Stimulated activated CD8-positive, alpha-beta memory T cell treated with anti-CD3 and anti-CD28 coated beads, Interleukin-4, amount 100 ng/mL, for 1 hour (primary cell): ENCODE measurements at places on chromosomes 6 and 20.

- DNase-seq = no peak
Observed at GRCh38 chr6:137800762-137801161, 66.3 kb upstream of the TNFAIP3 start.

GRCh38 chr6:13920552-13920951 lies 4.2 kb upstream of the RNF182 start:
- DNase-seq = no peak

DNA sequence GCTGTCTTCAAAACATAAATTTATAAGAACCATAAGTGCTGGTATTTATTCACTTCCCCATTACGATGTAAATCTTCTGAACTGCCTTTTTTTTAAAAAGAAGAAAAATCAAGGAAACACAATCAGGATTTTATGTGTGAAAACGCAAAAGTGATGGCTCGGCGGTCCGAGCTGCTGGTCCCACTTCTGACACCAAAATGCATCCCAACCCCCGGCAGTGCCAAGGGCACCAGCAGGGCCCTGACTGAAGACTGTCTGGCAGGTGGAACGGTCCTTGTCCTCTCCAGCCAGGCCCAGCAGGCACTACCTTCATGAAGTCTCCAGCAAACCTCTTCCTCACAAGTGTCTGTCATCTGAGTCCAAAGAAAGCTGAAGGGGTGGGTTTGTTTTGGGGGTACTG lies 41.2 kb downstream of the TBC1D7 start:
- DNase-seq = no peak

GRCh38 chr6:47698342-47698787 lies at the start of gene ADGRF4:
TSS of gene ADGRF4 (plus strand) at chr6:47698580. CDS start at chr6:47707246, 8,666 bp downstream.
- no peak for DNase-seq

DNA sequence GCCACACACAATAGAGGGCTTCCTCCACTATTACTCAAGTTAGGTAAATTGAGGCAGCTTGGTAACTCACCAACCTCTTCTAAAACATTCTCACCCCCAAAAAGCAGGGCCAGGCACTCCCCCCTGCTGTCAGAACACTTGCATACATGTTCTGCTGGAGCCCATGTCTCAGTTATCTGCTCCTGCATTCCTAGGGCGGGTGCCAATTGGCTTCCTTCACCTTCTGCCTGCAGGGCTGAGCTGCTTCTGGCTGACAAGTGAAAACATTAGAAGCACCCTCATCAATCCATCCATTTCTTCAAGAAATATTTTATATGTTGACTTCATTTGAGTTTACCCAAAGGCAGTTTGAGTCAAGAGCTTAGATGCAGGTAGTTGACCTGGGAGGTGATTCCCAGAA lies 4.5 kb upstream of the ENTPD6 start:
- DNase-seq = no peak

GRCh38 chr6:143506620-143507019 lies 4.9 kb downstream of the FUCA2 start:
- no peak for DNase-seq

DNA sequence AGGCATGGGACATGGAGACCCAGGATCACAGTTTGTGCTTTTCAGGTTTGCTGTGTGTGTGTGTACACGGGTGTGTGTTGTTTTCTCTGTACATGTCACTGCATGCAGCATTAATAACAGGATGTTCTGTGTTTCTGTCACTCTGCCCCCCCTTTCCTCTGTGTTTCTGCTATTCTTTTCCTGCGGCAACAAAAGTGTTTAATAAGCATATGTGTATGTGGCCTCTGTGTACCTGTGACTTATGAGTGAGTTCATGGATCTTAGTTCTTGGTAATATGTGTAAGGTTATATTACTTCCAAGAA lies 9.8 kb downstream of the SYNGAP1 start:
- no peak for DNase-seq

GRCh38 chr6:136334465-136334846 lies 44.8 kb upstream of the BCLAF1 start:
- DNase-seq = no peak
